ENCODE measurements at places on chromosomes 11 and 22.

- peak; percentile 62 for DNase-seq
Measured at GRCh38 chr11:121930004-121930965, 185.7 kb downstream of the BLID start.

DNA sequence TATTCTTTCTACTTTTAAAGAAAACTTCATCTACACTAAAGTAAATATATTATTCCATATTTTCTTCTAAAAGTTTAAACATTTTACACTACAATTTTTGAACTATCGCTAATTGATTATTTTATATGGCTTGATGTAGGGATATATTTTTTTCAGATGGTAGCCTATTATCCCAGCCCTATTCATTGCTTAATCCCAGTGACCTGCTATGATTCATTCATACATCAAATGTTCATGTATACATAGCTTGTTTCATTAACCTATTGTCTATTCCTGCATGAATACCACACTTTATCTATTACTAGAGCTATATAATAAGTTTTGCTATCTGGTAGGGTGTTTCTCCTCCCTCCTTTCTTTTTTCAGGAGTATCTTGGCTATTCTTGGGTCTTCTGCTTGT lies 5.0 kb upstream of the ROBO4 start:
- no peak for DNase-seq

DNA sequence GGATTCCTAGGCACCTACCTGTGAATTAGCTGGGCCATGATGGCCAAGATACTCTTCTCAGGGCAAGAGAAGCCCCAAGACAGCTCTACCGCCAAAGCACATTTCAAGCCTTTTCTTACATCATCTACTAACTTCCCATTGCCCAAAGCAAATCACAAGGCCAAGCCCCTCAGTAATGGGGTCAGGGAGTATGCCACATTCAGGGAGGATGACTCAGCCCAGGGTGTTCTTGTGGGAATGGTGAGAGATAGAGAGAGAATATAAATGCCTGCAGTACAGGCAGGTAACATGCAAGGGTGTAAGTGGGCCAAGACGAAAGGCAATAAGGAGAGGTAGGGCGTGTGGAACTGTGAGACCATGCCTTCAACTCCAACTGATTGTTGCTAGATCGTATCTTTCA lies 162.5 kb upstream of the ISX start:
- no peak for DNase-seq

DNA sequence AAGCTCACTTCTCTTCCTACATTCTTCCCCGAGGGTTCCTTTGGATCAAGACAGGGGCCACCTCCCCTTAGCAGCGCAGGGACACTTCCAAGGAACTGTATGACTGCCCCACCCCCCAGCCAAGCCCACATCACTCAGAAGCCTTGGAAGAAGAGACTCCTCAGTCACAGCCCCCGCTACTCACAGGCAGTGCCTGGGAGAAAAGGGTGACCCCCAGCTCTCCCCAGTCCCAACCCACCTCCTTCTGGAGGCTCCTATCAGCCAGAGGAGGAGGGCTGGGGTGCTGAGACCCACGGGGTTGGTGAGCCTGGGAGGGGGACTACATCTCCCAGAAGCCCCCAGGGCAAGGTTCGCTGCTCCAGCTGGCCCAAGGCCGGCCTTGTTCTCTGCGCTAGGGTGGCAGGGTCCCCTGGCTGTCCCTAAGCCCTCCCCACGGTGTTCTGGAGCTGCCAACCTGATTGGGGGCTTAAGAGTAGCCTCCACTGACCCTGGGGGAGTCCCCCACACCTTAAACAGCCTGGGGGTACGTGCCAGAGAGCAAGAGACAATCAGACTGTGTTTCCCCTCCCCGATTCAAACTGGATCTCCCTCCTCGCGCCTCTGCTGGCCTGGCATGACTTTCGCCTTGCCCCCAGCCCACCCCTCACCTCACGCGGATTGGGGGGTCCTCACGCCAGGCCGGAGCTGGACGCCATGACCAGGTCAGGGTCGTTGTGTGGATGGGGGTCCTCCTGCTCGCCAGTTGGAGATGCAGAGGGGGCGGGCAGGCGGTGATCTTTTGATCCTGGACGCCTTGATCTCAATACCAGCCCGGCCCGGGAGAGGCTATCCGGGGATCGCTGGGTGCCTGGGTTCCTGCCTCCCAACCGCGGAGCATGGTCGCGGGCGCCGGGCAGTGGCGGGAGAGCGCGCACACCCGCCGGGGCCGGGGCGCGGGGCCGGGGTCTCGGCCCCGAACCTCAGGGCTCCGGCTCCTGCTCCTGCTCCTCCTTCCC lies 838 bp downstream of the BCL9L start:
- peak; percentile 19 for DNase-seq

DNA sequence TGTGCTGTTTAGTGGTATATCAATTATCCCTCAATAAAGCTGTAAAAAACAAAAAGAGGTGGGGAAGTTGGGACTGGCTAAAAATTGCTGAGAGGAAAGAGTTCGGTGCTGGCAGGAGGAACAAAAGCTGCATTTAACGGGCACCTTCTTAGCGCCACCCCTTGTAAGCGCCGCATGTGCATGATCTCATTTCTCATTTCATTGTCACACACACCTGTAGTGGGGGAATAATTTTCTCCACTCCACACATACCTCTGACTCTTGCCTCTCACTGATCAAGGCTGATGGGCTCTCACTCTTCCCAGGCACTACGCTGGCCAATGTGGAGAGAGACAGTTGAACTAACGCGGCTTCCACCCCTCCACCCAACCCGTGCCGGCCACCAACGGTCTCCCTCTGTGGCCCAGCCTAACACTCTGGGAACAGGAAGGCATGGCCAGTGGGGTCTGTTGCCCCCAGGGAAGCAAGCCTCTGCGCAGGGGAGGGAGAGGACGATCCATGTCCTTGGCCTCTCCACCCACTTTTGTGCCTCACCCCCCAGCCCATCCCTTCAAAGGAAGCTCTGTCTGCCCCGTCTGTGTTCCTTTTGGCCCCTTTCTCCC lies 186.7 kb upstream of the SYT13 start:
- no peak for DNase-seq

DNA sequence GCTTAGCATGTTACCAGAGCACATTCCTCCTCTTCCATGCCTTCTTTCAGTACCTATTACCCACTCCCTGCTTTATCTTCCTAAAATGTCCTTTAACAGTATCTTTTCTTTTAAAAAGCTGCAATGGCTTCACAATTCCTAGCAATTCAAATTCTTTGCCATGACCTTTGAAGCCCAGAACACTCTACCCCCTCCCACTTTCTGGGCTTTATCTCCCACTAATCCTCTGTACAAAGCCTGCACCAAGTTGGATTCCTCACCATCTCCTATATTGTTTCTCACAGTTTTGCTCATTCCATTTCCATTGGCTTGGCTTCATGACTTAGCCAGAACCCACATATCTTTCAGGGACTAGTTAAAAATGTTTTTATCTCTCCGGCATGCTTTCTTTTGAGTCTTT lies 80.9 kb downstream of the FAM76B start:
- no peak for DNase-seq

DNA sequence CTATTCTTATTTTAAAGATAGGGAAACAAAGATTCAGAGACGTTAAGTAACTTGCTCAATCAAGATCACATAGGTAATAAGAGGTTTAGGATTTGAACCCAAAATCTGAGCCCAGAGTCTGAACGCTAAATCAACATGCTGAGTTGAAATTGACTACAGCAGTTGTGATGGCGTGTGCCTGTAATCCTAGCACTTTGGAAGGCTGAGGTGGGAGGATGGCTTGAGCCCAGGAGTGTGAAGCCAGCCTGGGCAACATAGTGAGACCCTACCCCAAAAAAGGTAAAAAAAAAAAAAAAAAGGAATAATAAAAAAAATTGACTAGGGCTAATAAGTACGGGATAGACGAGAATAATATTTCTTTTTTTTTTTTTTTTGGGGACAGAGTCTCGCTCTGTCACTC lies 1.4 kb upstream of the NR1H3 start:
- DNase-seq, result no peak

DNA sequence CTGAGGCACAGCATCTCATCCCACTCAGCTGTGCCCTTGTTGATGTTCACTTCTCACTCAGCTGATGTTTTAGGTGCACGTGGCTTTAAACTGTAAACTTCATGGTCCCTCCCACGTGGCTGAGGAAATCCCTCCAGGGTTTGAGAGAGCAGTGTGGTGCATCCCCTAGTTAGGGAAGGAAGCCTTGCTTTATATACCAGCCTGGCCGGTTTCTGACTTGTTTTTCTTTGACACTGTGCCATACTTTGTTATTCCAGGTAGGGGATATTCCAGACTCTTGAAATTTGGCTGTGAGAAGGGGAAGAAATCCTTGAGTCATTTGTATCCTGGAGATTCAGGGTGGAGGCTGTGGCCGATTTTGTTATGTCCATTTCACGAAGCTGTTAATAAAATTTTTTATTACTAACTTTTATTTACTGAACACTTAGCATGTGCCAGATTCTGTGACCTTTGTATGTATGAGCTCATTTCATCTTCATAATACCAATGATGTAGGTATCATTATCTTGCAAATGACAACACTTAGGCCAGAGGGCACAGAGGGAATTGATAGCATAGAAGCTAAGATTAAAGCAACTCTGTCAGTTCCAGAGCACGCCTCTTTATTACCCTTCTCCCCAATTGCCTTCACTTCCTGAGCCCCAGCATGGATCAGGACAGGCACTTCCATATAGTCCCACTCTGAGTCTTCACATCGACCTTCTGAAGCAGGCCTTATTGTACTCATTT lies 116.6 kb downstream of the NAV2 start:
- DNase-seq, result no peak

- DNase-seq, result no peak
Measured at GRCh38 chr22:39458444-39459083, 1.8 kb downstream of the MGAT3 start.

- DNase-seq, result peak; percentile 55
Measured at GRCh38 chr11:96356848-96357247, 13.9 kb upstream of the MAML2 start.

DNA sequence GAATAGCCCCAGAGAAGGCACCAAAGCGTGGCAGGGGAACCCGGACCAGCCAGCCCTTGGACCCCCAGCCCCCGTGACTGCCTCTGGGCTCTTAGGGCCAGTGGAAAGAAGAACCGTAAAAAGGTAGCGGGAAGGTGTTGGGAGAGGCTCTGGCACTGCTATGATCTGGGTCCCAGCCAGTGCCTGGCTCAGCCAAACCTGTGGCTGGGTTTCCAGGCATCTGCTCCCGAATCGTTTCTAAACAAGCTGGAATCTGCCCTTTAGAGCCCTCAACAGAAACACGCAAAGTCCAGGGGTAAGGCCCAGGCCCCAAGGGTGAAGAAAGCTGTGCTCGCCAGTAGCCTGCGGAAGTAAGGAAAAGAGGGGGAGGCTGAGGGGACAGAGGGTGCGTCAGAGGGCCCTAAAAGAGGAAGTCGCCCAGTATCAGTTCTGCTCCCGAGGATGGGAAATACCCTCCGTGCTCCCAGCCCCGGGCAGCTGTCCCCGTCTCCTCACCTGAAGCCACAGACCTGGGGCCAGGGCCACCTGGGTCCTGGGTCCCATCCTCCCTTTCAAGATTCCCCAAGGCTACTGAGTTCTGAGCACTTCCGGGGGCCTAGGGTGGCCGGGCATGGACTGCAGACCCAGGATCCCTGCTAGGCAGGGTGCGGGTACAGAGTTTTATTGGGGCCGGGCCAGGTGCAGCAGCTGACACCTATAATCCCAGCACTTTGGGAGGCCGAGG lies 24.7 kb downstream of the IL10RA start:
- DNase-seq, result no peak

- no peak for DNase-seq
Measured at GRCh38 chr22:27749597-27750225, 51.8 kb downstream of the MN1 start.

DNA sequence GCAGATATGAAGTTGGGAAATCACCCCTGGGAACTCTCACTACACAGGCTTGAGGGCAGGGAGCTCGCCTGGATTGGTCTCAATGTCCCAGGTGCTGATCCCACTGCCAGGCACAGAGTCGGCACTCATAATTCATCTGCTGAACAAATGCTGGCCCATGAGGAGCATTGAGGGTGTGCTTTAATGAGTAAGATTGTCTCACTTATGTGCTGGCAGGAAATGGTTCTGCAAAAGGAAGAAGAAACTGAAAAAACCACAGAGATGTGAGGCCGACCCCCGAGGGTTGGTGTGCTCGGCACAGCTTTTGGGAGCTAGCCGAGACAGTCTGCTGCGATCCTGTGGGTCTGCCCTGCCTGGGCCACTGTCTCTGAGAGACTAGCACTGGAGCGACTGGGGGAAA lies 9.4 kb downstream of the PLAAT2 start:
- no peak for DNase-seq

DNA sequence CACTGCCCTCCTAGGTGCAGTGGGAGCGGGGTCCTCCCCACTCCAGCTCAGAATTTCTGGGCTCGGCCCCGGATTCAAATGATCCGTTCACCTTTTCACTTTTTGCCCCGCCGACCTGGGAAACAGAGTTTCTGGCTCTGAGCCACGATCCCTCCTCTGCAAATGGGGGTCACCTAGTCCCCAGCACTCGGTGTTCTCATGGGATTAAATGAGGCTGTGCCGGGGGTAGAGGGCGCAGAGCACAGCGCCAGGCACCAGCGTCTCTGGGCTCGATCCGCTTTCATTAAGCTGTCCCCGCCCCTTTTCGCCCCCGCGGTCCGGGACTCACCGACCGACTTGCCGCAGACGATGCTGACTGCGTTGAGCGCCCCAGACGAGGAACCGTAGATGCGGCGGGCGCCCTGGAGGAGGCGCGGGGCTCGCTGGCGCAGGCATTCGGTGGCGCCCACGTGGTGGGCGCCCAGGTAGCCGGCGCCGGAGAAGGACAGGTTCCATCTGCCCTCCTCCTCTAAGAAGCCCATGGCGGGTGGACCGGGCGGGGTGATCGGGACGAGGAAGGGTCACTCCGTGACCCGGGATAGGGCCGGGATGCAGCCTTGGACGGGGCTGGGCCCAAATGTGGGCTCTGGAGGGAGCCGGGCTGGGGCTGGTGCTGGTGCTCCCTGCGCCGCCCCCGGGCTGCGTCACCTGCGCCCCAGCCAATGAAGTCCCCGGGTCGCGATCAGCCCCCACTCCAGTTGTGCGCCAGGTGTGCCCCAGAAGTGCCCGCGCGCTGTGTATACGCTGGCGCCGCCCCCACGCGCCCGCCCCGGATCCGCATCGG lies at the start of gene PNPLA5:
TSS of gene PNPLA5 (minus strand) at position 654 of the 823 bp plus-strand sequence. CDS start at position 521, 133 bp downstream.
- no peak for DNase-seq

DNA sequence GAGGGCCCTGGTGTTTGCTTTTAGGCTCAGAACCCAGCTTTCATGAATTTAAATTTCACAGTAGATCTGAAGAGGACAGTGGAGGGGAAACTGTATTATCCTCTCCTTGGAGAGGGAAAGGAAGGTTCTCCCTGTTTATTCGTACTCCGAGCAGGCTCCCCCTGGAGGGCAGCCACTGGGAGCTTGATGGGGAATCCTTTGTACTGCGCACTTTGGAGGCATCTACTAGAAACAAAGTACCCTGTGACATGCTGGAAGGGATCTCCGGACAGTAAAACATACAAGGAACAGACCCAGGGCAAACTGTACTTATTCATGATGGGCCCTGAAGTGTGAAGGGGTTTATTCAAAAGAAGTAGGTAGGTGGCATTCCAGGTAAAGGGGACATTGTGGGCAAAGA lies 27.2 kb downstream of the NAV2 start:
- no peak for DNase-seq

DNA sequence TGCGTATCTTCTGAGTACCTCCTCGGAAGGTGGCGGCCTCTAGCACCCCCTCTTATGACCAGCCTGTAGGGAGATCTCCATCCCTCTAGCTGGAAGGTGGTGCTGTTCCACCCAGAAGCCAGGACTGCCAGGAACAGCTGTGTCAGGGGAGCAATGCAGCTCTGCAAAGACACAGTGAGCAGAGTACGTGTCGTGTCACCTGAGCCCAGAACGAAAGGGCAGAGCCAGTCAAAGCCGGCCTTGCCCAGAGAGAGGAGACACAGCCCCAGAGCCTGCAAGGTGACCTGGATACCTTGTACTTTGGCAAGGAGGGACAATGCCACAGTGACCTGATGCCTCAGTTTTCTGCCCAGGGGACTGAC lies 18.7 kb upstream of the IGSF9B start:
- DNase-seq, result no peak

- no peak for DNase-seq
Measured at GRCh38 chr11:126646701-126647557, 291.4 kb downstream of the ST3GAL4 start.
